T-helper 17 cell (primary cell): ENCODE measurements at places on chromosomes 7 and 10.

GRCh38 chr7:77831481-77831880 lies 32.9 kb downstream of the PHTF2 start:
- no peak for DNase-seq

- peak; percentile 39 for DNase-seq
Measured at GRCh38 chr10:132616170-132616995, 78.8 kb downstream of the INPP5A start.

- DNase-seq: peak; percentile 89
Measured at GRCh38 chr10:133336577-133337369, at the start of gene CALY. Gene CALY, minus strand, starts transcription at chr10:133336896. Its CDS starts 7,907 bp downstream, at chr10:133328989.

DNA sequence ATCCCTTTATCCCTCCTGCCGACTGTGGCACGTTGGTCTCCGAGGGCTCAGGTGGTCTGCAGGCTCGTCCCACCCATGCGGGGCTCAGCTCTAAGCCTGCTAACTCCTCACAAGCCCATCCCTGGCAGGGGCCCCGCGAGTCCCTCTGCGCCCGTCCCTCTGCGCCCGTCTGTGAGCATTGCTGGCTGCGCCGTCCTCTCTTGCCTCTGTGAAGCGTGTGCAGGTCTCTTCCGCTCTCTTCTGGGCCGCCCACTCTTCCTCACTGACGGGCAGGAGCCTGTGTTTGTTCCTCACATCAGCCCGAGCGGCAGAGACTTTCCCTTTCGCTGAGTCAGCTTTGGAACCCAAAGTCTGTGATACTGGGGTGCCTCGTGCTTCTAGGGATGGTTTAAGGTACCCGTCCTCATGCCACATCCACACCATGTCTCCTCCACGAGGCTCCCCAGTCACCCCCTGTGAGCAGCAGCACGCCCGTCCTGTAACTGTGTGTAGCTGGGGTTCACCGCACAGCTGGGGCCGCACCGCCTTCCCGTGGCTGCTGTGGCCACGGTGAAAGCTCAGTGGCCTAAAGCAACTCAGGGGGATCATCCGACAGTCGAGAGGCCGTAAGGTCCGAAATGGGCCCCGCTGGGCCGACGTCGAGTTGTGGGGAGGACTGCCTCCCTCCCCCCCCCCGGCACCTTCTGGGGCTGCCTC lies 35.5 kb downstream of the ADGRA1 start:
- peak; percentile 3 for DNase-seq

DNA sequence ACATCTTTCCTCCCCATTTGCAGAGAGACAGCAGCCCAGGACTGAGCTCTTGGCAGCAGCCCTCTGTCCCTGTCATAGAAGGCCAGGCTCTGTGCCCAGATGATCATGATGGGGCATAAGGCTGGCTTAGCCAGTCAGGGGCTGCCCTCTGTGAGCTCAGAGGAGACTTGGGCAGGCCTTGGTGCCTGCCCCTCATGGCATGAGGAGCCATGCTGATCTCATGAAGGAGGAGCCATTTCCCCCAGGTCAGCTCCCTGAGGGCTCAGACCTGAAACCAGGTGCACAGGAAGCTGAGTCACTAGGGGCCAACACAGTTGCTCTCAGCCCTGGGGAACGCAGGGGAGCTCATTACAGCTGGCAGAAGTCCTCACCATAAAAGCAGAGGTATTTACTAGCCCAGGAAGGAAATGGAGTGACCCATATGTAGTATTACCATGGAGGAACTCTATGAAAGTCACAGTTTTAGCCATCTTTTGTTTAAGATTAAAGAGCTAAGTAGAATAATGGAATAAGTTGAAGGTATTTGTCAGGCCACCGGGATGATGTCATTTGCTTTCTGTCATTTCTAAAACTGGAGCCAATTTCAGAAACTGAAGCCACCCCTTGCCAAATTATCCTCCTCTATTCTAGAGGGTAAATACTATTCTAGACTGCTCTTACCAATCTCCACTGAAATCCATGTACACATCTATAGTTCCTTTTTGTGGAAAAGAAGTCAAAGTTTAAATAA lies 362.4 kb upstream of the ZNF32 start:
- DNase-seq: no peak

DNA sequence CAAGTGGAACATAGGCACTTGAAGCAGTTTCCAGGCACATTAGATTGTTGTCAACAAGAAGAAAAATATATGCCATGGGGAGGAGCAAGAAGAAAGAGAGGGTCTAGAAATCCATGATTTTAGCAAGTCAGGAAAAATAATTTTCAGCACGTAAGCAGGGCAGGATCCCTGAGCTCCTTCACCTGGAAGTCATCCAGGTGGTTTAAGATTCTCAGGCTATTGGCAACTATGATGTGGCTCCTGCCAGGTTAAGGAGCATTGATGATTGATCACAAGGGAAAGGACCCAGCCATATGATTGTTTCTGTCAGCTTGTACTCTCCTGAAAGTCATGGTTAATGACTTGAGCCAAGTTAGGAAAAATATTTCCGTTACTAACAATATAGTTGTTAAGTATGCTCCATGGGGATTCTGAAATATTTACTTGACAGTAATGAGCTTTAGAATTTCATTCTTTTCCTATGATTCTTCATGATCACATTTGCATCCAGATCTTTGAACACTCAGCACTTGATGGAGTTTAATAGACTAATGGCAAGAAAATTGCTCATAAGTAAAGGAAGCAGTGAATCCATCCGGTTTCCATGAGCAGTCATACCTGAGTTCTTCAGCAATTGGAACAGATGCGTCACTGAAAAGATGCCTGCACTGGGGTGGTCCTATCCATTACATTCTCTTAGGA lies 209.1 kb downstream of the BICC1 start:
- no peak for DNase-seq

- no peak for DNase-seq
Measured at GRCh38 chr10:60448246-60448645, 58.6 kb upstream of the ANK3 start.

- DNase-seq: no peak
Measured at GRCh38 chr10:37831495-37832333, 25.7 kb downstream of the ZNF248 start.

DNA sequence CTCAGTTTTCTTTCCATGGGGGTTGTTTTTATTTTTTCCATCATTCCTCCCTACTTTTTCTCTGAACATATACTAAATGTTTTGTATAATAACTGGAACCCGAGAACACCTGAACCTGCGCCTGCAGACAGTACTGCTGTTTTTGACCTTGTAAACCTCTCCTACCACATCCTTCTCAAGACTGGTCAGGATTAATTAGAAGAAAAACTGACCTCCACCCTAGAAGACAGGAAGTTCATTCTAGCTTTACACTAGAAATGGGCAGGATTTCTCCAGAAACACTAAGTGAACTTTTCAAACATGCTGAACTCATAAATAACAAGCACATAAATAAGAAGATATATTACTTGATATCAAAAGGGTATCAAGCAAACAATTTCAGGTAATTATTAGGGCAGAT lies 751 bp upstream of the HYCC1 start:
- no peak for DNase-seq

DNA sequence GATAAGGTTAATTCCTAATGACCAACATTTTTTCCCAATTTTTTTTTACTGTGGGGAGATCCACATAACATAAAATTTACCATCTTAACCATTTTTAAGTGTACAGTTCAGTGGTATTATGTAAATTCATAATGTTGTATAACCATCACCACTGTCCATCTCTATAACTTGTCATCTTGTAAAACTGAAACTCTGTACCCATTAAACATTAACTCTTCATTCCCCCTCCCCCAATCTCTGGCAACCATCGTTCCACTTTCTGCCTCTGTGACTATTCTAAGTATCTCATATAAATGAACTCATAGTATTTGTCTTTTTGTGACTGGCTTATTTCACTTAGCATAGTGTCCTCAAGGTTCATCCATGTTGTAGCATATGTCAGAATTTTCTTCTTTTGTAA lies 46.0 kb upstream of the HPS1 start:
- no peak for DNase-seq

DNA sequence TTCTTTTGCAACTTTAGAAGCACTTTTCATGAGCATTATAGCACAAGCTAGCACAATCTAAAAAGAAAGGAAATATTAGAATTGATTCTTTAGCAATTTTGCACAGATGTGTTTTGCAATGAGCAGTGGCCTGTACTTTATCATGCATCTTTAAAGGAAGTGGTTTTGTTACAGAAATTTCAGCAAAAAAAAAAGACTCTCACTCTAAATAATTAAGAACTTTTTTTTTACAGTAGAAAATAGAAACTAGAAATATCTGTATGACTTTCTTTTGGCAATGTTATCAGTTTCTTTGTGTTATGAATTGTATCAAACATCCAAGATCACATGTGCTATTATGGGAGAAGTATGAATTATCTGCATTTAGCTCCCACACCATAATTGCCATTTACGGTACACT lies 195.7 kb upstream of the KLF6 start:
- no peak for DNase-seq

- DNase-seq: no peak
Measured at GRCh38 chr7:130822642-130823041, 88.6 kb upstream of the KLF14 start.

DNA sequence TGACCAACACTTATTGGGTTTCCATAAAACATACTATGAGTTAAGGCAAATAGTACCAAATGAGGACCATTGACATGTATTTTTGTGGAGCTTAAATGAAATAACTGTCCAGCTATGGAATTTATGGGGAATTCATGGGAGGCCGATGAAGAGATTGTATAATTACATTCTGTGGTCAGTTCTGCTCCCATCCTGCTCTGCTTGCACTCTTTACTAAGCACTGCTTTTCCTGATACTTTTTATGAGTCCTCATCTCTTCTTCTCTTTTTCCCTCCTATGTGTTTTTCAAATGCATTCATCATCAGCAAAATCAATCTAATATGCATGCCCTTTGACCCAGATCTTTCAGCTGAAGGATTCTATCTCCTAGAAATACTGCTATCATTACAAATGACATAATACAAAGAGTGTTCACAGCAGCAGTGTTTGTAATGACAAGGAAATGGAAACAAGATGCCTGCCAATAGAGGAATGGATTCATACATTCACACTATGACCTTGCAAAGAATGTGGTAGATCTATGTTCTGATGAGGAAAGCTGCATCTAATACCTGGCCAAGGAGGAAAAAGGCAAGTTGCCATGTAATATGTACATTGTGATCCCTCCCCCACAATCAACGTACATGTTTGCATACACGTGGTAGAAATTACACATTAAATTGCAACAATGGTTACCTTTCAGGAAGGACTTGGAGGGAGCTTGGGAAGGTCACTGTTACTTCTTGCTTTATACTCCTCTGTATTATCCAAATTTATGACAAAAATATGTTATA lies 73.9 kb downstream of the PCGF5 start:
- no peak for DNase-seq

DNA sequence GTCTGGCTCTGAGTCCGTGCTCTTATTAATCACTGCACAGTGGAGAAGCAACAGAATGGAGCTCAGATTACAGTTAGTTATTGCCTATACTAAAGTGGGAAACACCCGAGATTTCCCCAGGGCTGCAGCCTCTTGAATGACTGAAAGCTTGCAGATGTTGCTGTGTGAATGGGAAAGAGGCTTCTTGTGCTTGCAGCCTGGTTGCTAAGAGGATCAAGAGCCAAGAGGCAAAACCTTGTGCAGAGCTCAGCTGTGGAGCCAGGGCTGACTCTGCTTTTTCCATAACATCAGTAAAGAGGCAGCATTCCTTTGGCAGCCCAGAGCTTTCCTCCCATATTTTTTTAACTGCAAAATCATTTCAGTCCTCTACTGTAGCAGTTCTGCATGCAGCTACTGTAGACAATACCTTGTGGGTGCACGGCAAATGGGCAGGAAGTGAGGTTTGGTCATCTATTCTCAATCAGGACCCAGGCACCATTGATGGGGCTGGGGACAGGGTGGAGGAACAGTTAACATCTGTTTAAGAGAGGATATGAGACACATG lies 86.5 kb downstream of the RALA start:
- DNase-seq: no peak

- no peak for DNase-seq
Measured at GRCh38 chr10:20835335-20835734, 61.8 kb downstream of the NEBL start.

DNA sequence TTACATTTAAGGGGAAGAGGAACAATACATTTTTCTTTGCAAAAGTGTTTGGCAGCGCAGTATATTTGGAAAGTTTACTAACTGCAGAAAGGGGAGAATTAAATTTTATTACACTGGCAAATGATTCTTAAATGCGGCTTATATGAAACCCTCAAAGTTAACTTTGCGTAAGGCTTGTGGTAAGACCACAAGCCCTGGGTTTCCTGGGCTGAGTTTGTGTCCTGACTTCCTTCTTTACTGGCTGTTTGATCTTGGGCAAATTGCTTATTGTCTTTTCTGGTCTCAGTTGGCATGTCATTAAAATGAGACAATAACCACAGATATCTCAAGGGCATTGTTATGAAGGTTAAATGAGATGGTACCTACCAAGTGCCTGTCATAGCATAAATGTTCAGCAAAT lies 106.8 kb downstream of the GLRX3 start:
- DNase-seq: no peak

DNA sequence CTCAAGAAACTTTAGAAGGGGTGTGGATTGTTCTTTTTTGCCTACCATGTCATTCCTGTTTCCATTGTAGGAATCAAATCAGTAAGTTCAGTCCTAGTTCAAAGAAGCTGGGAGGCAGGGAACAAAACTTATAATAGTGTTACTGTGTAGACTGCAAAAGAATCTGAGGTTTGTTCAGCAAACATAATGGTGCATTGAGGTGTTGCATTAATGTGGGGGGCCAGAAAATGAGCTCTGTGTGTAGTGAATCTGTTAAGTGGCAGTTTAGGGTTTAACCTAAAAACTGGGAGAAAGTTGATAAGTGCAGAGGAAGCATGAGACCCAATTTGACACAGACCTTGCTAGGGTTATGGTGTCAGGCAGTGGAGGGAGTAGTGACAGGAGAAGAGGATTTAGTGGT lies 197.7 kb downstream of the SUGCT start:
- DNase-seq: no peak

DNA sequence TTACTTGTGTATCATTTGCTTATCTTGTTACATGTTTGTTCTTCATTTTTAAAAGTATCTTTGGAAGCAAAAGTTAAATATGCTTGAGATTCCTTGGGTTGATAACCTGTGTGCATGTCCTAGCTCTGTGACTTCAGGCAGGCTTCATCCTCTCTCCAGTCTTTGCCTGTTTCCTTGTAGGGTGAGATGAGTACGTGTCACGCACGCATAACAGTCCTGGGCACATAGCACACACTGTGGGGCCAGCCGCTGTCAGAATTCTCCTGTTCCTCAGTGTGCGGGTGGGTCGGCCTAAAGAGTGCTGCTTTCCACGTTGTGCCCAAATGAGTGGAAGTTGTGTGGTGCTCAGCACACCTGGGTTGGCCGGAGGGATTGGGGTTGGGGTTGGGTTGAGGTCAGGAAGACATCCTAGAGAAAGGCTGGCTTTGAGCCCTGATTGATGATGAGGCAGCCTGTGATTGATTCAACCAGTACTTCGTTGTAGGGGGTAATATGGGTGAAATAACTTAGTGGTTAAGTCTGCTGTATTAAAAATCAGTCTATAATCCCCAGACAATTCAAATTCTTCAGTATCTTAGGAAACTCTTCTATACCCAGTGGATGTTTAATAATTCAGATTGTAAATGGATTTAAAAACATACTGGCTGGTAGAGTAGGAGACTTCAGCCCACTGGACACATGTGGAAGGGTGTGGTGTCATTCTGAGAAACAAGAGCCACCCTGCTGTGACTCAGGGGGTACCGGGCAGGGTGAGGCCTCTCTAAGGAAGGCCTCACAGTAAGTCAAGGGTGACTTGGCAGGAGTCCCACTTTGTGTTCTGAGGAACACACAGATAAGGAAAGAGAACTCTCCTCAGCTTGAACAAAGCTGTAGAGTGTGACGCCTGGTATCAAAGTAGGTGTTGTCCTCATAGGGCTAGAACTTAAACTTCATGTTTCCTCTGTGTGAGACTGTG lies 54.8 kb downstream of the DAGLB start:
- no peak for DNase-seq

GRCh38 chr10:7107285-7107684 lies 303.5 kb downstream of the SFMBT2 start:
- DNase-seq: no peak

- DNase-seq: no peak
Measured at GRCh38 chr10:47260505-47261111, 39.4 kb upstream of the GDF10 start.
